ENCODE measurements at places on chromosomes 6 and 20.

DNA sequence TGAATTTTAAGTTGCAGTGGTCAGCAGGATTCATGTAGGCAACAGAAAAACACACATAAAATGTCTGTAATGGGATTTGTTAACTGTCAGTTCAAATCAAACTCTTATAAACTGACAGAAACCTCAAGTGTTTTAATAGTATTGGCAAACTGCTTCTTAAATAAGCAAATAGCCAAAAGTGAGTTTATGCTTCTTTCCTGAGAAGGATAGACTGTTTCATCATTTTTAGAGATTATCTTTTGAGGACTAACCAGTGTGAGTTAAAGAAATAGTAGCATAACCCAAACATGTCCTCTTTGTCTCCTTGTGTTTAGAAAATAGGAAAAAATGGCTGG is 68.0 kb downstream of the AIG1 start:
- peak; percentile 29 for DNase-seq

GRCh38 chr20:5364136-5364821 is 47.5 kb upstream of the PROKR2 start:
- peak; percentile 91 for DNase-seq

DNA sequence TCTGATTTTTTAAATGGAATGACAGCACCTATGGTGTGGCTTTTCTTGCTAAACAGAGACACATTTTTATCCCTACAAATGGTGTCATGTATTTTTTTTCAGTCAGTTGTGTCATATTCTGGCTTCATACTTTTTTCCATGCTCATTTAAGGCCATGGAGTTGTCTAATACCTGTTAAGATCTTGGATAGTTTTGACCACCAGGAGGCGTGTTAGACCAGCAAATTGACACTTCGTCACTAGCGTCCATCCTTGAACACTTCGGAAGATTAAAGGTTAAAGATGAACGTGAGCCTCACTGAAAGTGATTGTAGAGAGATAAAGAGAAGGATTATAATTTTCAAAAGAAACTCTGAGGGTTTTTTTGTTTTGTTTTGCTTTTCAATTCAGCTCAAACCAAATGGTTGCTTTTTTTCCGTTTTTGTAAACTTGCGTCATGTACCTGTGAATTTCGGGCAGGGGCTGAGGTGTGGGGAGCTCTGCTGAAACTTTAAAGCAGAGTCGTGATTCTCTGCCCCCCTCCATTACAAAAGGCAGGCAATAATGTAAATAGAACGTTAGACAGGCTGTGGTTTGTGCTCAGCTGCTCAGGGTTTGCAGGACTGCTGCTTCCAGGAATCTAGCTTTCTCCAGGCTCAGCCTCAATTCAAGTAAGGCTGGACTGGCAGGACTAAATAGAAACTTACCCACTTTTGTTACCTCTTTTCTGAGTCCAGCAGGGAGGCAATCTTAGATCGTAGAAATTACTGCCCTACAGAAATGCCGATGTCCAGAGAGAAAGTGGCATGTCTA is 245.1 kb downstream of the FOXA2 start:
- peak; percentile 76 for DNase-seq

- DNase-seq = no peak
Measured at GRCh38 chr6:30168741-30169140, 5.4 kb downstream of the TRIM15 start.

DNA sequence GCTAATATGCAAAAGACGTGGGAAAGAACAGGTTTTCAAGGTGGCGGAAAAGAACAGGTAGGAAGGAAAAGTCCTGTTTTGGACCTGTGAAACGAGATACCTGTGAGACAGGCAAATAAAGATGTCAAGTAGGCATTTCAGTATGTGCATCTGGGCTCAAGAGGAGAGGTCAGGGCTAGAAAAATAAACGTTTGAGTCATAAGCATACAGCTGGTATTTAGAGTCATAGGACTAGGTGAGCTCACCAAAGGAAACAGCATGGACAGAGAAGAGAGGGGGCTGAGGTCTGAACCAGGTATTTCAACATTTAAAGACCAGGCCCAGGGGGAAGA is 14.9 kb downstream of the MTFR2 start:
- peak; percentile 64 for DNase-seq

DNA sequence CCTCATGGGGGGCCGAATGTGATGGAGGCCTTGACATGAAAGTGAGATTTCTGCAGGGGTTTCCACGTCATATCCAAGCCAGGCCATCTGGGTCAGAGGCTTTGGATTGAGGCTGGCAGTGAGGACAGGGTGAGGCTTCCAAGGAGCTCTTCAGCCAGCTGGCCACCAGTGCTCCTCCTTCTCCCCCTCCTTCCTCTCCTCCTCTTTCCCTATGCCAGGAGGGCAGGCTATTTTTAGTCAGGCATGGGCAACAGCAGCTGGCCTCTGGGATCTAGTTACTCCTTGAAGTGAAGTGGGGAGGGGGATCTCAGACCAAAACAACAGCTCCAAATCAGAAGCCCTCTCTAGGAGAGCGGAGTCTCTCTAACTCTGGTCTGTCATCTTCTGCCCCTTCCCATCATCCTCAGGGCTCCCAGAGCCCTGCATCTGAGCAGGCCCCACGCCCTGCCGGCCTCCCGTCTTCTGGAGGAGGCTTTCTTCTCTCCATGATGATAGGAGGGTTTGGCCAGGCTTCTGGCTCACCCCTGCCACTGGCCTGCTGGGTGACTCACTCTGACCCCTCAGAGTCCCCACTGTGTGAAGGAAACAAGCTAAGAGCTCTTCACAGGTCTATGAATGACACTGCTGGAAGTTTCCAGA is 612 bp downstream of the TNNC2 start:
- DNase-seq = peak; percentile 48

GRCh38 chr6:25537349-25538018 is 114.5 kb upstream of the SCGN start:
- no peak for DNase-seq

DNA sequence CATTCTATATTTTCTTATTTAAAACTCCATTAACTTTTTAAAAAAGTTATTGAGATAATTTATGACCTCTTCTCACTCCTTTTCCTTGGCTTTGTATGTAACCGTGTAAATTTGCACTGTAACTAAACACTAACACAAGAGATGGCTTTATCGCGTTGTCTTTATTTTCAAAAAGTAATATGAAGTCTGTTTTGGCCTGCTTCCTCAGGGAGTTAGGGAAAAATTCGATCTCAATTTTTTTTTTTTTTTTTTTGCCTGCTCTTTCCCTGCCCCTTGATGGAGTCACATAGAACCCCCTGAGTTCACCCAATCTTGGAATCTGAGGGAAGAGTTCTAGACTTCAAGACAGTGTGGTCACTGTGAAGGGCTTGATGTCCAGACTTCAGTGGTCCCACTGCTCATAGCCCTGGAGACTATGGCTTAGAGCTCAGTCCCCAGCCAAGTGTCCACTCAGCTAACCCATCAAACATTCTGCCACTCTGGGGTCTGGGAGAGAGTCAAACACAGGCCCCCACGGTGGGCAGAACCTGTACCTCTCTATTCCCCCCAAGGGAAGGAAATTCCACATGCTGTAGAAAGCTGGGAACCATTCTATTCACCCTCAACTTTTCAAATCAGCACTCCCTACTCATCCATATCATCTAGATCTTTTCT is 15.7 kb upstream of the TBC1D22B start:
- DNase-seq = no peak

All from M059J (cell line).